ENCODE measurements at places on chromosomes 5 and 9.

DNA sequence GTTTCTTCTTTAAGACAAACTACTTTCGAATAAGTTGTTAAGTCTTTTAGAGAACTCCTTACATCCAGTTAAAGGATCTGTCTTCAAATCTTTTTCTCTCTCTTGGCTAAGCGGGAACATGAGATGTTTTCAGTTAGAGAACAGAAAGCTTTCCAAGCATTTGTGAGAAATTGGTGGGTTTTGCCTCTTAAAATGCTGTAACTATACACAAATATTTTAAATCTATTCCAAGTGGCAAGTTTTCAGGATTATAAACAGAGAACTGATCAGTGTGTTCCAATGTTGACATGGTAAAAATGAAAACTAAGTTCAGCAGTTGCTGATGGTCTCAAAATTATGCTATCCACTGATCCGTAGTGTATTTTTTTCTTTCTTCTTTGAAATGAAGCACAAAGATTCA lies 100.4 kb downstream of the EBF1 start:
- no peak for DNase-seq

- peak; percentile 6 for DNase-seq
Observed at GRCh38 chr5:60700416-60700757, 421 bp upstream of the DEPDC1B start.

- no peak for DNase-seq
Observed at GRCh38 chr5:153456354-153456753, 34.1 kb upstream of the GRIA1 start.

GRCh38 chr5:74099538-74100267 lies 473.7 kb downstream of the ARHGEF28 start:
- no peak for DNase-seq

GRCh38 chr9:119597499-119597898 lies 228.3 kb upstream of the BRINP1 start:
- DNase-seq: no peak

DNA sequence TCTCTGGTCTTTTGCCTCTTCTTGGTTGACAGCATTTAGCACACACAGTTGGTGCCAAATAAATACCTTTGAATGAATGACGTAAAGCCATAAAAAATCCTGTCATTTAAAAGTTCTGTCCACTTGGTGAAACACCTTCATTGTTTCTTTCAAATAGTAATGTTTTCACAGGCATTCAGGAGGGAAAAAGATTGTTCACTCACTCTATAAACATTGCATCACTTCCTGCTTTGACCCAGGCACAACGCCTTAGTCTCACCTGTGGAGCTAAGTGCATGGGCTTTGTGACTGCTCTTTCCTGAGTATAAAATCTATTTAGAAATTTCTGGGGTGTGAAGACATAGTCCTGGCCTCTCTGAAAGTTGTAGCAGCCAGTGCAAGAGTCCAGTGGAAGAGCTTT lies 88.9 kb upstream of the CXCL14 start:
- DNase-seq: no peak

- no peak for DNase-seq
Observed at GRCh38 chr5:94503677-94504076, 114.7 kb downstream of the KIAA0825 start.

- DNase-seq: no peak
Observed at GRCh38 chr5:170028124-170028523, 47.8 kb upstream of the INSYN2B start.

DNA sequence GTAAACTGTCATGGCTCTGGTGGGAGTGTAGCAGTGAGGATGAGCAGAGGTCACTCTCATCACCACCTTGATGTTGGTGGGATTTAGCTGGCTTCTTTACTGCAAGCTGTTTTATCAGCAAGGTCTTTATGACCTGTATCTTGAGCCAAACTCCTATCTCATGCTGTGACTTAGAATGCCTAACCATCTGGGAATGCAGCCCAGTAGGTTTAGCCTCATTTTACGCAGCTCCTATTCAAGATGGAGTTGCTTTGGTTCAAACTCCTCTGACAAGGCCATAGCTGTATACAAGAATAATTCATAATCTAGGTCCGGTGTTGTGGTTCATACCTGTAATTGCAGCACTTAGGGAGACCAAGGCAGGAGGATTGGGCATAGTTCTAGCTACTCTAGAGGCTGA lies 85.1 kb downstream of the ARRDC3 start:
- DNase-seq: no peak

GRCh38 chr5:154674029-154674428 lies 81.1 kb upstream of the LARP1 start:
- DNase-seq: no peak

GRCh38 chr5:95884017-95884325 lies 61.4 kb upstream of the GLRX start:
- no peak for DNase-seq

DNA sequence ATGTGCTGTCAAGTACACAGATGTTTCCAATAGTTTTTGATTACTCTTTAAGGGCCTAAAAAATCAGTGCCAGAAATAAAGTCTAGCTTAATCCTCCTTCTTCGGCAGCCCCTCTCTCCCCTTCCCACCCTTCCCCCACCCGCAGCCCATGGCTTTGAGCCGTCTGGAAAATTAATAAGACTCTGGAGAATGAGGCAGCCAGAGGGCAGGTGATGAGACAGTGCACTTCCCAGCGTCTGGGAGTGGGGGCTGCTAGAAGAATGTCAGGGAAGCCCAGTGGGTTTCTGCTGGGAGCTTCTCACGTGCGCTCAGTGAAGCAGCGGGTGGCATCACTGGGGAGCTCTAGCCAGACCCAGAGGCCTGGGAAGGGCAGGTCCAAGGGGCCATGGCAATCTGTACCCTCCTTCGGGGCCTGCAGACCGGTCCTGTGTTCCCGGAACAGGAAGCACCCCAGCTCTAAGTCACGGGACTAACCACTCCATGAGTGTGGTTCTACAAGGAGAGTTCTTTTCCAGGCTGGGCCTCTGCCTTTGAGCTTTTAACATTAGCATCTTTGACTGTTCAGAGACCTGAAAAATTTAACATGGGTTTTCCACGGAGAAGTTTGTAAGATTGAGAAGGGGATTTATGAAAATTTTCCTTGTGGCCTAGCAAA lies 164.8 kb upstream of the OTULINL start:
- DNase-seq: no peak

DNA sequence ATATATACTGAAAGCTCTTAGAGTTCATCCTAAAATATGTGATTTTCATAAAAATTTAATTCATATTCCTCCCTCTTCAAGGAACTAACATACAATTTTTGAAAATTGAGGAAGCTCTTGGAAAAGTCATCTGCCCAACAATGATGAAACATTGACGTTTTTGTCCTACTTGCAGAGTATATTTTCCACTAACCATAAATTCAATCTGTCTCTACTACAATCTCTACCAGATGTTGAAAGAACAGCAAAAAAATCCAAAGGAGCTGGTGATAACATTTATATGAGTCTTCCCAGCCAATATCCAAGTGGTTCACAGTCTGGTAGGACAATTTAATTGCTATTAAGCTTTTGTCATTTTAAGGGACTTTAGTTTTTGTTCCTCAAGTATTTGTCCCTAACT lies 81.1 kb upstream of the NR3C1 start:
- no peak for DNase-seq

GRCh38 chr9:6498982-6499381 lies 86.0 kb downstream of the UHRF2 start:
- no peak for DNase-seq

GRCh38 chr5:100855295-100855694 lies 47.8 kb downstream of the ST8SIA4 start:
- DNase-seq: no peak

DNA sequence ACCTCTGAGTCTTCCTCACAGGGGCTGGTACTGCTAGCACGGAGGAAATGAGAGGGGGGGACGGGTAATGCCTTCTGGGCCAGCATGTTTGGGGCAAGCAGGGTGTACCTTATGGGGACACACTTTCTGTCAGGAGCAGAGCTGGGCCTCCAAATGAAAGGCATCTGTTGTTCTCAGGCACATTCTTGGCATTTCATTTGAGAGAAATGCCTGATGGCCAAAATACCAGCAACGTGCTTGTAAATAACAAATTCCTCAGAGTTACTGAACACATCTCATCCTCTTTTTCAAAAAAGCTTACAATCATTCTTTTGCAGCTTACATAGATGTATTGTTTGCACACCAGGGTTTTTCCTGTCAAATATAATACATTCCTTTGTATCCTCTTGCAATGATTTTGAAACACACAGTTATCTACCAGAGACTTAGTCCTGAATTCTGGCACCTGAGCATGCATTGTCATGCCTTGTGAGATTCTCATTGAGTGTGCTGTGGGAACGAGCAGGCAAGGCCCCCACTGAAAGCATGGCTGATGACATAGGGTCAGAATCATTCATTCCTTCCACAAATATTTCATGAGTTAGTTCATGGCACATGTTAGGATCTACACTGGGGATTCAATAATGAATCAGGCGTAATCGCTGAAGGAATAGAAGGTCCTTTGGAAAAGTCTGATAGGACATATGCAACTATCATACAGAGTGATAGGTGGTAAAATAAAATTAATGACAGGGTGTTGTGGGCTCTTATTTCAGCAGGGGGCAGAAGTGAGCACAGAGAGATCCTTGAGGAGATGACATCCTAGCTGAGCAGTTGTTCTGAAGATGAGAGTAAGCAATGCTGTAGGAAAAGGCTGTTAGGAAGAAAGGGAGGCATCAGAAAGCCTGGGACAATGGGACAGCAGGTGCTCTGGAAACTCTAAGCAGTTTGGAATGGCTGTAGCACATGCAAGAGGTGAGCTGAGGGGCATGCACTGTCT lies 260.9 kb upstream of the TUT7 start:
- no peak for DNase-seq

DNA sequence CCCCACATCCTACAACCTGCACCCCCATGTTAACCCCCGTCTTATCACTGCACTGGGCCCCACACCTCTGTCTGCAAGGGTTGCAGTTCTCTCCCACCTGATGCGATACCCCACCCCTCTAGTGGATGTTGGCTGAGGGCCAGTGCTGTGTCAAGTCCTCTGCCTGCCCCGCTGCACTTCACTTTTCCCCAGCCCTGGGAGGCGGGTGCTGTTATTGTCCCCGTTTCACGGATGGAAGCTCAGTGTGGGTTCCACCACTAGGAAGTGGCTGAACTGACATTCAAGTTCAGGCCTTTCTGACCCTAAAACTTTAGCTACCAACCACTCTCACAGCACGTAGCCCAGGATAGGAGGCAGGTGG lies 3.5 kb downstream of the SNCB start:
- no peak for DNase-seq

GRCh38 chr9:14216612-14217194 lies 97.2 kb downstream of the NFIB start:
- no peak for DNase-seq

DNA sequence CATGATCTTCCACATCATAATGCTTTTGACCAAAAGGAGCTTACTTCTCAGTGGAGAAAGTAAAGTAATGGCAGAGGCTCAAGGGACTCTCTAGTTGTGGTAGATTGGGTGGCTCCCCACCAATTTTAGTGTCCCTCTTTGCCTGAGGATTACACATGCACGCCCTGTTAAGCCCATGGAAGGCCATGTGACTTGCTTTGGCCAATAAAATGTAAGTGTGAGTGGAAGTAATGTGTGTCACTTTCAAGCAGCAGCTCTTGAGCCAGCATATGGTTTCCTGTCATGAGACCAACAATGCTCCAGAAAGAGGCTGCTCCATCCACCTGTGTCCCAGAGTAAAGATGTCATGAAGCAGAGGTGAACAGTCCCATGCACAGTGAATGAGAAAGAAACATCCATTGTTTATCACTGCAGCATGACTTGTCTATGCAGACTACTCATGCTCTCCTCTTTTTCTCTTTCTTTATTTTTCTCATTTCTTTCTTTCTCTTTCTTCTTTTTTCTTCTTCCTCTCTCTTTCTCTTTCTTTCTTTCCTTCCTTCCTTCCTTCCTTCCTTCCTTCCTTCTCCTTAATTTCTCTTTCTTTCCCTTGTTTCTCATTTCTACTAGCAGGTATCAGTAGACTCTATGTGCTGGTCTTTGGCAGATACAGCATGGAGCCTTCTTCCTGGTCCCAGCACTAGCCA lies 57.3 kb upstream of the EGFLAM start:
- DNase-seq: no peak

DNA sequence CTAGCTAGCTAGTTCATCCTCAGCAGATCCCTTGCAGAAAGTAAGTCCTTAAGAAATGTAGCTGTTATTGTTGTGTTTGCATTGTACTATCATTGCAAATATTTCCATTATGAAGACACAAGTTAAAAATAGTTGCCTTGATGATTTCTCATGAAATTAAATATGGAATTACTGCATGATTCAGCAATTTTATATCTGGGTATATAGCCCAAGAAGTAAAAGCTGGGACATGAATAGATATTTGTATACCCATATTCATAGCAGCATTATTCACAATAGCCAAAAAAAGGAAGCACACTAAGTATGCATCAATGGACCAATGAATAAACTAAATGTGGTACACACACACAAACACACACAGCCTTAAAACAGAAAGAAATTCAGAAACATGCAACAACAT lies 6.8 kb downstream of the IFNB1 start:
- no peak for DNase-seq

DNA sequence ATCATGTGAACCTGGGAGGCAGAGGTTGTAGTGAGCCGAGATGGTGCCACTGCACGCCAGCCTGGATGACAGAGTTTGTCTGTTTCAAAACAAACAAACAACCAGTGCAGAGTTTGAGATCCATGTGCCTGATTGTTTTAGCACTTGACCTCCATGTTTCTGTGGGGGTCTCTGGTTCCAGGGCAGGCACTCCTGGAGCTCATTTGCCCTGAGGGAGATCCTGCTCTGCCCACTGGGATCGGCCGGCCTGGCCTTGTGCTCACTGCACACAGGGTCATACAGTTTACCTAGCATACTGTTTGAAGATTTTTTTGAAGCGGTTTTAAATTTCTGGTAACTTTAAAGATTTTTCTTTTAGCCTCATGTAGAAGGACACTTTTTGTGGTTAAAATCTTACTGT lies 78.4 kb downstream of the EHMT1 start:
- no peak for DNase-seq

- DNase-seq: no peak
Observed at GRCh38 chr5:22852807-22853660, at the start of gene CDH12. Gene CDH12, minus strand, starts transcription at chr5:22853344.

- DNase-seq: no peak
Observed at GRCh38 chr5:1899201-1899600, 16.5 kb upstream of the IRX4 start.

DNA sequence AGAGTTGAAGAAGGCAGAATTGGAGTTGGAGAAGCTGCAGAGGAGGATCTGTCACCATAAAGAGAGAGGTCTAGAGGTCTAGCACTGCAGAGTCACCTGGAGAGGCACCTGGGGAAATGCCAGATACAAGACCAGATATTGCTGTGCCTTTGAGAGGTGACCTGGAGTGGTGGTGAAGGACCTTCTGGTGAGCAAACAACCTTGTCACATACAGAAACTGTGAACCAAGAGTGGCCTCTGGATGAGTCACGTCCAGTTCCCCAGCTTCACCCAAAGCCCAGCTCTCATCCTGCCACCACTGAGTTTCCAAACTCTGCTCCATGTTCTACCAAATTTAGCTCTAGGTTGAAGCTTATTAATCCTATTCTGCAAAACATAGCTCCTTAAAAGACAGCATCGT lies 131.1 kb upstream of the FBXL7 start:
- no peak for DNase-seq

All from NCI-H460 (cell line).